ENCODE measurements at places on chromosomes 5 and 9. TPM values are rescaled to one million over a fixed set of nuclear protein-coding genes. Genes with fewer than 3 reads are reported as not detected.
A peak's percentile ranks its signal among the peaks of the same experiment; 100 is the strongest.

- H3K27ac ChIP-seq: no peak overlapping the region
- H3K4me1 ChIP-seq: no peaks in the 10 kb centered on the region
- H3K27me3 ChIP-seq: no peaks in the 10 kb centered on the region
- no peaks in the 10 kb centered on the region for H3K36me3 ChIP-seq
Observed at GRCh38 chr5:124289641-124290311, 456.7 kb downstream of the ZNF608 start.

DNA sequence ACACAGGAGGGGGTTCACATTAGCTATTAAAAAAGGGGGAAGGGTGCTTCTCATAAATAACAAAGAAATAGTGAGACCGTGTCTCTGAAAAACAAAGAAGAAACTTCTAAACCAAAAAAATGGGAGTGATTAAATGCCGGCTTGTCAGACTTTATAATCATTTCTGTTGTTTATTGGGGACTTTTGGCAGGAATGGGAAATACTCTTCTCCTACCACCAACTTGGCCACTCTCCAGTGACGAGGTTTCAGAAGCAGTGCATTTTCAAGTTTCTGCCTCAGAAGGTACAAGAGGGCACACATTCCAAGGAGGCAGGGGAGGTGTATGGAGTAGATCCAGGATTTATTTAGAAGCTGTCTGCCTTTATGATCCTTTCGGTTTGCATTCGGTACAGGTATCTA, 46.2 kb downstream of the LIX1 start:
- no peak overlapping the region for H3K27ac ChIP-seq
- DNase-seq: no peak
- no peaks in the 10 kb centered on the region for H3K27me3 ChIP-seq
- no peaks in the 10 kb centered on the region for H3K36me3 ChIP-seq

Gene PRLR
- 51.3 TPM for total RNA-seq

Gene IFNA13
- total RNA-seq: not detected

Gene ENTR1
- total RNA-seq: 193 TPM

Gene SMIM33
- 0.76 TPM for total RNA-seq

Gene RAD23B
- total RNA-seq: 50.3 TPM

Gene AIF1L
- total RNA-seq: 1.5 TPM

Gene ANKH
- 28.9 TPM for total RNA-seq

DNA sequence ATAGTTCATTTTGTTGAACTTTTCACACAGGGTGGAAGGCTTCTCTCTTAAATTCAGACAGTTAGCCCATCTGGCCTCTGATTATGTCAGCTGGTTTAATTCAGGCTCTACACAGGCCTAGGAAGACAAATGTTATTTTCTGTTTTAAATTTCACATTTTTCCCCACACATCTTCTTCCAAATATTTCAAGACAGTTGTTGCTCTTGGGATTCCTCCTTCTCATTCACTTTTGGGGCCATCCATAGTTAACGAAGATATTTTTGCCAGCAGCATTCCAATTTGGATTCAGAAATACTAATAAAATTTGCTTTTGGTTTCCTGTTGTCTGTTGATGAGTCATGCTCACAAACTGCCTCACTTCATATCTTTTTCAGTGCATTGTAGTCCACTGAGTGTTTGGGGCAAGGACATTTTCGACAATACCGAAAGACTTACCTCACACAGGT, 475.4 kb downstream of the DMAC1 start:
- no peaks in the 10 kb centered on the region for H3K4me1 ChIP-seq
- DNase-seq: no peak
- H3K4me3 ChIP-seq: no peak overlapping the region
- H3K27me3 ChIP-seq: no peaks in the 10 kb centered on the region

GRCh38 chr9:128987805-128988204, 40.3 kb downstream of the NUP188 start:
- no peaks in the 10 kb centered on the region for H3K4me1 ChIP-seq
- peaks cover 91% of the 10 kb centered on the region for H3K36me3 ChIP-seq
- no peaks in the 10 kb centered on the region for H3K27me3 ChIP-seq
- H3K27ac ChIP-seq: no peak overlapping the region
- no peak for DNase-seq

DNA sequence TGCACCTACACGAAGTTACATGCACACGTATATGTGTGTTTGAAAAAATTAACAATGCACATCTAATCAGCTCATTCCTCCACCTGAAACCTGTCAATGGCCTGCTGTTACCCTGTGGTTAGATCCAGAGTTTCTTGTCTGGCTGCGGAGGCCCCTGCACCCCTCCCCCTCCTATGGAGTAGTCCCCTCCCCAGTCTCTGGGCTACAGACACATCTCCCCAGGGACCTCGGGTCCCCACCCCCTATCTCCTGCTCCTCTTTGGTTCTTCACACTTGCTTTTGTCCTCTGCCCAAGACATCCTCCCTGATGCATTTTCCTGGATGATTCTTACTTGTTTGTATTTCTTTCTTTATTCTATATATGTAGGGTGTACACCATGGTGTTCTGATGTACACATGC, 27.2 kb downstream of the FAM240B start:
- DNase-seq: no peak
- H3K4me1 ChIP-seq: no peaks in the 10 kb centered on the region
- H3K36me3 ChIP-seq: no peaks in the 10 kb centered on the region
- H3K27ac ChIP-seq: no peak overlapping the region
- H3K27me3 ChIP-seq: no peaks in the 10 kb centered on the region
- H3K4me3 ChIP-seq: no peak overlapping the region

Gene ANKRD20A1
- total RNA-seq: not detected

GRCh38 chr9:127140842-127141675, 18.6 kb upstream of the ANGPTL2 start:
- H3K36me3 ChIP-seq: no peaks in the 10 kb centered on the region
- H3K4me3 ChIP-seq: no peak overlapping the region
- no peak for DNase-seq
- no peak overlapping the region for H3K27ac ChIP-seq

GRCh38 chr5:150036513-150036912, 36.0 kb downstream of the HMGXB3 start:
- H3K36me3 ChIP-seq: no peaks in the 10 kb centered on the region
- no peak overlapping the region for H3K4me3 ChIP-seq
- no peaks in the 10 kb centered on the region for H3K4me1 ChIP-seq
- no peaks in the 10 kb centered on the region for H3K27me3 ChIP-seq

DNA sequence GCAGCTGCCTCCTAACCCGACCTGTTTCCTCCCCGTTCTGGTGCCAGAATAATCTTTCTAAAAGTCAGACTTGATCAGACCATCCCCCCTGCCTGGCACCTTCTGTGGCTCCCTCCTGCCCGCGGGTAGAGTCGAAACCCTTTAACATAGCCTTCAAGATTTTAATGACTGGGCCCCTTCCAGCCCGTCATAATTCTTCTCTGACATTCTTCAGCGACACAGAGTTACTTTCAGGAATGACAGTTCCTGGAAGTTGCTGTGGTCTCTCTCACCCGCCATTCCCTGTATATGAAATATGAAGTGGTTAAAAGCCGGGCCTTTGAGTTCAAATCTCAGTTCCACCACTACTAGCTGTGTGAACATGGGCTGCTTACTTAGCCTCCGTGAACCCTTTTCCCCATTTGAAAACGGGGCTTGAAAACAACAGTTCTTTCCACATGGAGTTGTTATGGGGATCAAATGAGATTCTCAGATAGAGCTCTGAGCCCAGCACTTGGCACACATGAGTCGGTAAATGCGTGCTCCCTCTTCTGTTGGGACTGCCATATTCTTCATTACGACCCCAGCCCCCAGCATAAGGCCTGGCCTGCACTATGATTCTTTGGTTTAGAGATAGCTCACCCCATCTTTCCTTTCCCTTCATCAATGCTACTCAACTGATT, 737 bp downstream of the NANS start:
- no peak for DNase-seq
- H3K4me3 ChIP-seq: peak overlapping the region; percentile 98
- H3K36me3 ChIP-seq: no peaks in the 10 kb centered on the region
- peak overlapping the region; percentile 98 for H3K27ac ChIP-seq
- H3K27me3 ChIP-seq: no peaks in the 10 kb centered on the region
- no peaks in the 10 kb centered on the region for H3K4me1 ChIP-seq

Gene LCN9
- not detected for total RNA-seq

Gene PCDHGA7
- 0.57 TPM for total RNA-seq

Gene GALNT12
- total RNA-seq: 118 TPM

- no peaks in the 10 kb centered on the region for H3K27me3 ChIP-seq
- DNase-seq: no peak
- H3K4me3 ChIP-seq: no peak overlapping the region
- no peak overlapping the region for H3K27ac ChIP-seq
- H3K36me3 ChIP-seq: no peaks in the 10 kb centered on the region
Observed at GRCh38 chr5:34970552-34970951, 41.2 kb downstream of the DNAJC21 start.

GRCh38 chr9:16987026-16987425, 116.6 kb upstream of the BNC2 start:
- no peak overlapping the region for H3K27ac ChIP-seq
- H3K36me3 ChIP-seq: no peaks in the 10 kb centered on the region
- H3K4me1 ChIP-seq: no peaks in the 10 kb centered on the region
- no peak for DNase-seq

DNA sequence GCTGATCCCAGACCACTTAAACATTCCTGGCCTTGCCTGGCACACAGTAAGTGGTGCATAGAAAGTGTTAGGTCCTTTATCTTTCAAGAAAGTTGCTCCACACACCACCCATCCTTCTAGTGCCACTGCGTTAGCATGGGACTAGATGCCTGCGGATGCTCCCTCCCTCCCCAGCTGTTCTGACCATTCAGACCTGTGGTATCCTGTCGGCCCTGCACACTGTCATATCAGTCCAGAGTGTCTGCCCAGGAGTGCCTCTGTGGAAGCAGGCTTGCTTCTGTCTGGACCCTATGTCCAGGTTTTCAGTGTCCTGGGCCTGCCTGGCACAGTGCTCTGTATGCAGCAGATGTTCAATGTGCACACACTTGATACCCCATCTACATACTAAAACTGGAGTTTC, 38.3 kb upstream of the SMU1 start:
- H3K36me3 ChIP-seq: no peaks in the 10 kb centered on the region
- no peak overlapping the region for H3K4me3 ChIP-seq
- no peak for DNase-seq
- no peak overlapping the region for H3K27ac ChIP-seq
- H3K27me3 ChIP-seq: no peaks in the 10 kb centered on the region
- no peaks in the 10 kb centered on the region for H3K4me1 ChIP-seq

Gene AJM1
- 10.6 TPM for total RNA-seq

- DNase-seq: no peak
- no peaks in the 10 kb centered on the region for H3K27me3 ChIP-seq
- no peaks in the 10 kb centered on the region for H3K4me1 ChIP-seq
Observed at GRCh38 chr5:71537687-71538086, 49.5 kb upstream of the MCCC2 start.

GRCh38 chr9:114314256-114314867, 8.5 kb upstream of the ORM1 start:
- H3K4me3 ChIP-seq: no peak overlapping the region
- no peaks in the 10 kb centered on the region for H3K27me3 ChIP-seq
- H3K27ac ChIP-seq: no peak overlapping the region
- no peak for DNase-seq
- no peaks in the 10 kb centered on the region for H3K4me1 ChIP-seq

Gene IL9
- not detected for total RNA-seq

Gene COX7C
- total RNA-seq: 639 TPM

Gene B4GALT7
- 25.6 TPM for total RNA-seq

- H3K4me3 ChIP-seq: no peak overlapping the region
- no peaks in the 10 kb centered on the region for H3K36me3 ChIP-seq
- H3K4me1 ChIP-seq: no peaks in the 10 kb centered on the region
- H3K27ac ChIP-seq: no peak overlapping the region
- DNase-seq: no peak
Observed at GRCh38 chr5:54385994-54386393, 69.5 kb upstream of the HSPB3 start.

DNA sequence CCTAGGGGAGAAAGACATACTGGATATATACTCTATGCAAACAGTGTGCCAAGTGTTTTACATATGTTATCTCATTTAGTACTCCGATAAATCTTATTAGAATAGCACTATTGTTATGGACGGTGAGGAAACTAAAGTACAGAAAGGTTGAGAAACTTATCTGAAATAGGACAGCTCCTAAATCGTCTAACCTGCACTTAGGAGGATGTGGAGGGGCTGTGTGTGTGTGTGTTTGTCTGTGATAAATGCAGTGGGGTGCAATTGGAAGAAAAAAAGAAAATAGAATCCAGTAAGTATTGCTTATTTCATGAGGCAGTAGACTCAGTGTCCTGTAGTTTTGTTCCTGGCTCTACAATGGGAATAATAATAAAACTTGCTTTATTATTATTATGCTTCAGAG, 106.4 kb upstream of the IL6ST start:
- no peaks in the 10 kb centered on the region for H3K36me3 ChIP-seq
- no peaks in the 10 kb centered on the region for H3K4me1 ChIP-seq
- no peak for DNase-seq
- H3K4me3 ChIP-seq: no peak overlapping the region
- H3K27me3 ChIP-seq: no peaks in the 10 kb centered on the region

DNA sequence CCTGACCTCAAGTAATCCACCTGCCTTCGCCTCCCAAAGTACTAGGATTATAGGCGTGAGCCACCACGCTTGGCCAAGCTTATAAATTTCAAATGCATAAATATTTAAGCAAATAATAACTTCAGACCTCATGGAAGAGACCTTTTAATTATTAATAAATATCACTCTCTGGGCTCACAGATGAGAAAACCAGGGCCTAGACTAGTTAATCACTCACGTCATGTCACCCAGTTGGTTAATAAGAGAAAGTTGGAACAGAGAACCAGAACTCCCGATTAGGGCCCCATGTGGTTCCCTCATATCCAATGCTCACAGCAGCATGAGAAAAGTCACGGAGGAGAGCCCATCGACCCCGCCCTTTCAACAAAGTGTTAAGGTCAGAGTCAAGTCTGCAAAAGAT, 79.3 kb downstream of the EPB41L4A start:
- no peak overlapping the region for H3K4me3 ChIP-seq
- H3K36me3 ChIP-seq: no peaks in the 10 kb centered on the region
- H3K27ac ChIP-seq: no peak overlapping the region
- no peaks in the 10 kb centered on the region for H3K27me3 ChIP-seq

DNA sequence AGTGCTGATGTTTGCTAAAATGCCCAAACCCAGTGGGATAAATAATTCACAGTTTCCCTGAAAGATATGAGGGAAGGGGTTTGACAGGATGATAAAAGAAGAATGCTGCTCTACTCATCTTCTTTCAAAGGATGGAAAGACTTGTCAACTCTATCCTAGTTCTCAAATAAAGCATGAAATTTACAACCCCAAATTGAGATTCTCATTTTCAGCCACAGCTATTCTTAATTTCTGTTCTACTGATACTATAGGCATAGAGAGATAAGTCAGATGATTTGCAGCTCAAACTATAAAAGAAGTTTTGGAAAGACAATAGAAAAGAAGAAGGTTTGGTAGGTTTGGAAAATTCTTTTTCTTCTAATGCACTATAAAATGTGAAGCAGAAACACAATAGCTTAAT, 542.6 kb downstream of the CSNK1G3 start:
- DNase-seq: no peak
- no peak overlapping the region for H3K27ac ChIP-seq
- H3K27me3 ChIP-seq: no peaks in the 10 kb centered on the region

Gene RMRP
- 1,673 TPM for total RNA-seq

Gene AUH
- total RNA-seq: 59.9 TPM

GRCh38 chr9:75591972-75592371, 298.5 kb upstream of the PCSK5 start:
- no peaks in the 10 kb centered on the region for H3K27me3 ChIP-seq
- no peaks in the 10 kb centered on the region for H3K36me3 ChIP-seq
- H3K4me3 ChIP-seq: no peak overlapping the region
- no peak for DNase-seq
- no peaks in the 10 kb centered on the region for H3K4me1 ChIP-seq
